Astrocyte (in vitro differentiated cells and primary cell): ENCODE measurements at places on chromosomes 2 and 18. TPM values are rescaled to one million over a fixed set of nuclear protein-coding genes. Genes with fewer than 3 reads are reported as not detected.

DNA sequence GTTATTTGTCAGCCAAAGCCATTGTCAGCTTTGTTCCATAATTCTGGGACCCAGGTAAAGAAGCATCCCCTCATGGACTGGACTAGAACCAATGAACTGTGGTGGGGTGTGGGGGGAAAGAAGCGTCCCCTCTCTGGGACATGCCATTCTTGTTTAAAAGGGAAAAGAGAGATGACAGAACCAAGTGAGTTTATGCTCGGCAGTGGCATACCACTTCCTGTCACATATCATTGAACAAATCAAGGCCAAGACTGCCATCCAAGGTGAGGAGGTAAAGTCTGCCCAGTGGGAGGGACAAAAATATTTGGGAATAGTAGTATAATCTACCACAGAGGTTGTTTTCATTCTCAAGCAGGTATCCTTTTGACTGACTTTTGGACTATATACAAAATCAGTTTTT lies 4.7 kb upstream of the GLS start:
- DNase-seq, result no peak

DNA sequence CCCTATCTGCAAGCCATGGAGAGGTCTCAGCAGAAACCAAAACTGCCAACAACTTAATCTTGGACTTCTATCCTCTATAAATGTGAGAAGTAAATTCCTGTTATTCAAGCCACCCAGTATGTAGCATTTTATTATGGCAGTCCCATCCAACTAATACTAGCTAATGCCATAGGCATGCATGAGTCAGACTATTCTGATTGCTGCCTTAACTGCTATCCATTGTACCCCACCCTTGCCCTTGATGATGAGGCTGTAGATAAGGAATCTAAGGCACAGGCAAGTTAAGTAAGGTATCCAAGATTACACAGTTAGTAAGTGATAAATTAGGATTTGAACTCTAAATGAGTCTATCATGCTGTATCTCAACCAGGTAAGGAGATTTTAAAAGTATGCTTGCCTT lies 223.0 kb downstream of the UBE2E3 start:
- DNase-seq, result peak; percentile 90

GRCh38 chr18:5287854-5288253 lies 7.7 kb downstream of the ZBTB14 start:
- DNase-seq, result no peak

GRCh38 chr2:28612131-28612812 lies 116.4 kb downstream of the PLB1 start:
- no peak for DNase-seq

DNA sequence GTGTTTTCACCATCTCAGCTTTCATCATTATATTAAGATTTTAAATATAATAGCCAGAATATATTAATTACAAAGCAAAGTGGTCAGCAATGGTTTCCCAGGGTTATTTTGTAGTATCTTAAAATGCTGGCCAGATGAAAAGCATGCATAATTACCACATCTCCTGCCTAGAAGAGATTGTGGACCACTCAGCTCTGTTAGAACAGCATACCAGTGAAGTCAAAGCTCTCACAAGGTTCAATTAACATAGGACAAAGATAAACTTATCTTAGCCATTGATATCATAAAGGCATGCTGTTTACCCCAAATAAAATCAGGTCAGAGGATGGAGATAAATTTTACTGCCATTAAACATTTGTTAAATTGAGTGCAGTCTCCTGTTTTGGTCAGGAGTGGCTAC lies 19.3 kb upstream of the PDE1A start:
- DNase-seq, result peak; percentile 22

GRCh38 chr2:231984992-231985391 lies 23.5 kb downstream of the DIS3L2 start:
- DNase-seq, result no peak

Gene IL1RL2
- 0.43 TPM in 1 of 2 replicates, not detected in the other for total RNA-seq
